ENCODE measurements at places on chromosomes 16 and 17. TPM values are rescaled to one million over a fixed set of nuclear protein-coding genes. Genes with fewer than 3 reads are reported as not detected.

Gene CDC42EP4
- 64.1 TPM for total RNA-seq

Gene SULT1A1
- total RNA-seq: 5.2 TPM

Gene RTN4RL1
- 12.8 TPM for total RNA-seq

Gene KRT20
- 0.41 TPM for total RNA-seq

Gene CACNG5
- total RNA-seq: not detected

Gene FGF11
- total RNA-seq: 1.0 TPM
